ENCODE measurements at places on chromosomes 12 and 14.
A peak's percentile ranks its signal among the peaks of the same experiment; 100 is the strongest.

DNA sequence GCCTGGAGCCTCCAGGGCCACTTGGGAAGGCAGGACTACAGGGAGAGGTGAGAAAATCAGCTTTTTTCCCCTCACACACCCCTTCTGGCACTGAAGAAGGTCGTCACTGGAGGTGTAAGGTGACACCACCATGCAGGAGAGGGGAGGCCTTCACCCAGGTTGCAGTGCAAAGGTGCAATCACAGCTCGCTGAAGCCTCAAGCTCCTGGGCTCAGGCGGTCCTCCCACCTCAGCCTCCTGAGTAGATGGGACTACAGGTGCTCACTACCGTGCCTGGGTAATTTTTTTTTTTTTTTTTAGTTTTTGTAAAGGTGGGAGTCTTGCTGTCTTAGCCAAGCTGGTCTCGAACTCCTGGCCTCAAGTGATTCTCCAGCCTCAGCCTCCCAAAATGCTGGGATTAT lies 93.6 kb downstream of the TNFAIP2 start:
- DNase-seq = no peak

DNA sequence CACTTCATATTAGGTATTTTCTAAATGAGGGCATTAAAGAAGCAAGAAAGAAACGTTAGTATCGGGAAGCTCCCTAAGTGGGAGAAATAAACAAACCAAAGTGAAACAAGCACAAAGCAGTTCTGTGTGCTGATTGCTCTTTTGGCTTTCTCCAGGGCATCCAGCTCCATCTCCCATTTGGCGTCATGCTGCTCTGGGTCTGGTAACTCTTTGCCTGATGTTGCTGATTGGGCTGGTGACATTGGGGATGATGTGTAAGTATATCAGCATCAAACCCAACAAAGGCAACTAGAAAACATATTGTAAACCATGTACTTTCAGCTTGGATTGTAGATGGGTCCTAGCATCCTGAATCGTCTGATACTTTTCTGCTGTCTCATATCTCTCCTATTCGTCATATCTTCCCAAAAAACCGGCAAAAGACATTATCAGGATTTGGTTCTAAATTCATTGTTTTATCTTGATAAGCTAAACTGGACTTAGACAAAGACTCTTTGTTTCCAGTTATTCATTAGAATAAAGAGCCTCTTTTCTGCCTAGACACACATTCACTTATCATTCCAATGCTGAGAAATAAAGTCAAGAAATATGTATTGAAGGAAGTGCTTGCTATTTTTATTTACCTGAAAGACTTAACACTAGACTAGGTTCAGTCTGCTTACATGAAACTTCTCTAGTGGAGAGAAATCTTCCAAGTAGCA lies 2.4 kb downstream of the CLEC12B start:
- no peak for DNase-seq

DNA sequence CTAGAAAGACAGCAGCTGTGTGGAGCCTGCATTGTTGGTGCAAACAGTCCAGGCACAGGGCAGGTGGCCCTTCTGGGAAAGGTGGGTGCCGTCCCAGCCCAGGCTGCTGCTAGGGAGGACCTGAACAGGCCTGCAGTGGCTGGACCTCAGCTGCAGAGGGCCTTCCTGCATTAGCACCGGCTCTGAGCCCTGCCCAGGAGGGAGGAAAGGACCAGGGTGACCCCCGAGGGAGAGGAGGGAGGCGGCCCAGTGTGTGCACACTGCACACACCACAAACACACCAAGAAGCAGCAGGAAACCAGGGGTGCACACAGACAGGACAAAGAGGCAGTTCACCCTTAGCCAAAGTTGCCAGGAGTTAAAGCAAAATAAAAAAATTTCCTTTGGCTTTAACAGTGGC lies 8.0 kb upstream of the PGAM5 start:
- no peak for DNase-seq

DNA sequence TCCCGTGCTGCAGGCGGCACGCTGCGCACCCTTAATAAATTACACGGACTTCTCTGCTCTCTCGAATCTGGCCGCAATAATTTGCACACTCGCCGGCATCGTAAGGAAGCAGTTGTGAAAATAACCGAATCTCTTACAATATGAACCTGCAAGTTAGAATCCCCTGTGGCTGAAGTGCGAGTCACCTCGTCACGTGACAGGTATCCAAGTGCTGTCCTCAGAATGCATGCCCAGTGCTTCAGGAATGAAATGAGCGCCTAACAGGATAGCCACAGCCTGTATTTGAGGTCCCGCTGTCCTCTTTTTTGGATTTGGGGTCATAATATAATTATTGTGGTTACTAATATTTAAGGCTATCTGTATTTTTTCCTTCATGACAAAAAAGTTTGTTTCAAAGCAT lies 82.0 kb downstream of the VWF start:
- DNase-seq = no peak

GRCh38 chr14:101198398-101199027 lies 295.0 kb upstream of the RTL1 start:
- DNase-seq = no peak

GRCh38 chr14:105483300-105484068 lies 3.2 kb upstream of the CRIP1 start:
- DNase-seq = no peak

DNA sequence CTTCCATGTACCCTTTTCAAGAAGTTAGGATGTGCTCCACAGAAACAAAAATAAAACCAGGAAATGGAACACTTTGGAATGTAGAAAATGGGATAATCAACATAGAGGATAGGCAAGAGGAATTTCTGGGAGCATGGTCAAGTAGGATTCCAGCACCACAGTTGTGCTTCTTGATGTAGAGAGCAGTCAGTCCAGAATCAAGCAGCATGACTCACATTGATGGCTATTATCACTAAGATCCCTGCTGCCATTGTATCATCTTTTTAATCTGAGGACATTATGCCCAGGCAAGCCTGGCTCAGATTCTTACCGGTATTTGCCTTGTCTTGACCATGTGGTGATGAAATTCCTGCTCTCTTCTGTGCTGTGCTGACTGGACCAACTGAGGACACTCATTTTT lies 5.7 kb downstream of the ETFRF1 start:
- DNase-seq = no peak

- no peak for DNase-seq
Measured at GRCh38 chr12:27453421-27453820, 6.9 kb downstream of the SMCO2 start.

- no peak for DNase-seq
Measured at GRCh38 chr14:90349739-90350138, 18.0 kb upstream of the NRDE2 start.

- no peak for DNase-seq
Measured at GRCh38 chr14:95341115-95341514, 21.4 kb upstream of the CLMN start.

DNA sequence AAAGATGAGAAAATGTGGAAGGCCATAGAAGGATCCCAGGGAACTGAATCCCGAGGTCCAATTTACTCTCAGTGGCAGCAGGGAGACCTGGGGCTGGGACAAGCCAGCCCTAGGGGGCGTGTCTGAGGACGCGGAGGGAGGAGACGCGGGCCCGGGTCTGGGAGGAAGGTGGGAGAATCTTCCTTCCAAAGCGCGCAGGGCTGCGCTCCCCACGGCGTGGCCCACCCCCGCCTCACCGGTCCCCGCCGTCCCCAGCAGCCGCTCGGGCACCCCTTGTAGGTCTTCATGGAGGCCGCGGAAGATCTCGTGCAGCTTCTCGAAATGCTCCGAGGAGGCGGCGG lies 323 bp downstream of the VTI1B start:
- DNase-seq = peak; percentile 46

- peak; percentile 38 for DNase-seq
Measured at GRCh38 chr14:68824517-68825347, 31.9 kb upstream of the ZFP36L1 start.

- no peak for DNase-seq
Measured at GRCh38 chr12:65432651-65433050, 154.2 kb downstream of the MSRB3 start.

DNA sequence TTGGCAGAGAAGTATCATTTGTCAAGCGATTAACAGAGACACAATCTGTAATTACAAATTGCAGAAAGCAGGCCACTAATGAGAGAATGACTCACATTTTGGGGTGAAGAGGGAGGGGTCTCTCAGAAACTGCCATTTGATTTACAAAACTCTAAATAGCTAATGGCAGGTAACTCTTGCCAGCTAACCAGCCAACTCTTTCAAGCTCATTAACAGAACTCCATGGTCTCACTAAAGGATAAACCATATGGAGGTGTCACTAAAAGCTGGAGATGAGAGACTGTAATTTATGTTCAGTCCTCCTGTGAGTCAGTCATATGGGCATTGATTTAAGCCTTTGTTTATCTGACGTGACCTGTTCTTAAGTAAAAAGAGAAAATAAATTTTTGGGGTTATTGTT lies 336.4 kb downstream of the FOXG1 start:
- no peak for DNase-seq

- peak; percentile 96 for DNase-seq
Measured at GRCh38 chr14:45253070-45253753, at the start of gene MIS18BP1. Gene MIS18BP1 (minus strand): TSS chr14:45253202. CDS start chr14:45247286, 5,916 bp downstream.

DNA sequence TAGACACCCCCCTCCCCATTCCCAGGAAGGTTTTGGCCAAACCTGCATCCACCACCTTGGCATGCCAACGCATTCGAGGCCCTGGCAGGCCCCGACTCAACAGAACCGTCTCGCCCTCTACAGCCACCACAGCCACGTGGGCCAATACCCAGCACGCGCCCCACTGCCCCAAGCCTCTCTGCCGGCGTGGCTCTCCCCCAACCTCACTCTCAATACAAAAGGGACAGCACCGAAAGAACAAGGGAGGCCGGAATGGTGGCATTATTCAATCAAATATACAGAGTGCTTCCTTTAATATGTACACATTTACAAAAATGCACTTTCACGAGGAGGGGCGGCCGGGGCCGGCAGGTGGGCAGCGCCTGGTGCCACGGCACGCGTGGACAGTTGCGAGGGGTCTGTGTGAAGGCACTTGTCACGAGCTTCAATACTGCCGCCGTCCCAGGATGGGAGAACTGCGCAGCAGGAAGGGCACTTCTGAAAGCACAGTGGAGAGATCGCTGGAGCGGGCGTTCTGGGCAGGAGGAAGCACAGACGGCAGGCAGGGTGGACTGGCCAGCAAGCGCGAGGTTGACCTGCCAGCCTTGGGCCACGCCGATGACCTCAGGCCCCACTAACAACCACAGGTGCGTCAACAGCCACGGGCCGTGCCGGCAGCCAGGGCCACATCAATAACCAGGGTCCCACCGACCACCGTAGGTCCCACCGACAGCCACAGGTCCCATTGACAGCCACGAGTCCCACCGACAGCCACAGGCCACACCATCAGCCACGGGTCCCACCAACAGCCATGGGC lies 26.9 kb downstream of the JAG2 start:
- DNase-seq = no peak

GRCh38 chr14:34667007-34667406 lies 37.1 kb upstream of the SNX6 start:
- DNase-seq = no peak

DNA sequence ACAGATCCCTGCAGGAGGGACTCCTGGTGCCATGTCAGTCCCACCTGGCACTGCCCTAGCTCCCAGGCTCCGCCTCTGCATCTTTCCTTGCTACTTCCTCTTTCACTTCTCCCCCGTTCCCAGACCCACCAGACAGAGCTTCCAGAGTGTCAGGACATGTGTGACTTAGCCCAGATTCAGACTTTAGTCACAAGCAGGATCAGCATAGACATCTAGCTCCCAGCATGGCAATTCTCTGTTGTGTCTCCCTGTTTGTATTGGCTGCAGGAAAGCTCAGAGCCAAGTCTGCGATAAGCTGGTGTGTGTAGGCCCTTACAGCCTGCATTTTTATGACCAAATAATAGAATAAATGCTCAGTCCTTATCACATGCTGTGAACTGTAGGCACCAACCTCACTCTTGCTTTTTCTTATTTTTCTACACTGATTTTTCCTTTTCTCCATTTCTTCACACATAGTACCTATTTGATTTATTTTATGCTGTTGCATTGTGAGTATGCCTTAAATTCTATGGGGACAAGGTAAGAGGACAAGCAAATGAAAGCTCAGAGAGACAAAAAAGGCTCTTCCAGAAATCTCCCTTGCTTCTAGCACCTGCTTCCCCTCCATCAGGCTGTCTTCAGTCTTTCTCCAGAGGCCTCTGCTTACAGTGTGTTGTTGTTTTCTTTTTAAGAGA lies 5.9 kb downstream of the DHRS2 start:
- no peak for DNase-seq

GRCh38 chr14:104708606-104709268 lies 15.3 kb upstream of the ADSS1 start:
- DNase-seq = peak; percentile 76

- DNase-seq = no peak
Measured at GRCh38 chr12:7892186-7892980, 19.7 kb upstream of the SLC2A14 start.

DNA sequence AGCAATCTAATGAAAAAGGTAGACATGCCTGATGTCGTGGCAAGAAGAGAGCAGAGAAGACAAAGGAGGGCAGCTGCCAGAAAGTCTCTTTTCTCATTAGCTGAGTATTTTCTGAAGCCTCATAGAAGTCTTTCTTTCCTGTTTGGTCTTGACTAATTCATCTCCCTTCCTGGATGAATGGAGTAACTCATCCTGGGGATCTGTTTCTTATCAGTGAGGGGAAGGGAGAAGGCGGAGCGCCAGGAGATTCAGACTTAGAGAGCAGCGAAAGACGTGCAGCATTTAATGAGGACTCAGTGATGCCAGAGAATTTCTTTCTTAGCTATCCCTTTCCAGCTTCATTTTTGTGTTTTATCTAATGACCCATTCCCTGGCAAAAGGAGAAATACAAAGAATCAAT lies 89.4 kb downstream of the SLC15A4 start:
- DNase-seq = no peak

- no peak for DNase-seq
Measured at GRCh38 chr12:126147321-126147720, 1082.1 kb downstream of the AACS start.

GRCh38 chr14:70919774-70920173 lies 12.5 kb downstream of the PCNX1 start:
- no peak for DNase-seq

DNA sequence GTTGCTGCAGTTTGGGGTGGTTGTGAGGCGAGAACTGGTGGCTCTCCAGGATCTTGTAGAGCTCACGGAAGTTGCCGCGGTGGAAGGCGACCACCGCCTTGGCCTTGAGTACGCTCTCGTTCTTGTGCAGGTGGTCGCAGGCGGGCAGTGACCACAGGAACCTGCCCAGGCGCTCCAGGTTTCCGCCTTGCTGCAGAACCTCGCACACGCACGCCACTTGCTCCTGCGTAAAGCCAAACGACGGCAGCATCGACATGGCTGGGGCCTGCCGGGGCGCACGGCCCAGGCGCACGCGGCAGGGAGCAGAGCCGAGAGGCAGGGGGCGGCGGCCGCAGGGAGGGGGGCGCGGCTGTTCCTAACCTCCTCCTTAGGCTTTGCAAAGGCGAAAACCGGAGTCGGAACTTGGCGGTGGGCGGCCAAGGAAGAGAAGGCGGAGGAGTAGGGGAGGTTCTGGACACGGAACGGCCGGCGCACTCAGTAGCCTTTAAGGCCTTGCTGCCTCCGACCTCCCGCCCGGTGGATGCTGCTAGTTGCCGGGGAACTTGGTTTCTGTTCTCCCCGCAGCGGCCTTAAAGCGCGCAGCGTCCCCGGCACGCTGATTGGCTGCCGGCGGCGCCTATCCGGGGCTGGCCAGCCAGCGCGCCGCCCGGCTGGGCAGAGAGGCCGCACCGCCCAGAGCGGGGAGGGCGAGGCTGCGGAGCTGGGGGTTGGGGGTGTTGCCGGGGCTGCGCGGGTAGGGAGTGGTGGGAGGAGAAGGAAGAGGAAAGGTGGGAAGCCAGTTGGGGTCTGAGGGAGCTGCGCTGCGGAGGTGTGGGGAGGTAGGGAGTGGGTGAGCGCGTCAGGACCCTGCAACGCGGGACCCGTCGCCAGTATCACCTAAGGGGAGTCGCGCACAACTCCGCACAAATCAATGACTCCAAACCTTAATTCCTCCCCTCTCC lies at the start of gene SIX1:
Gene SIX1, minus strand, starts transcription at position 544 of the 941 bp plus-strand sequence. Its CDS starts 288 bp downstream, at position 256.
- DNase-seq = no peak

Data from CD4-positive, alpha-beta T cell treated with Interleukin-17A for 1 hour (primary cell).